ENCODE measurements at places on chromosomes 1 and 21. TPM values are rescaled to one million over a fixed set of nuclear protein-coding genes. Genes with fewer than 3 reads are reported as not detected.

DNA sequence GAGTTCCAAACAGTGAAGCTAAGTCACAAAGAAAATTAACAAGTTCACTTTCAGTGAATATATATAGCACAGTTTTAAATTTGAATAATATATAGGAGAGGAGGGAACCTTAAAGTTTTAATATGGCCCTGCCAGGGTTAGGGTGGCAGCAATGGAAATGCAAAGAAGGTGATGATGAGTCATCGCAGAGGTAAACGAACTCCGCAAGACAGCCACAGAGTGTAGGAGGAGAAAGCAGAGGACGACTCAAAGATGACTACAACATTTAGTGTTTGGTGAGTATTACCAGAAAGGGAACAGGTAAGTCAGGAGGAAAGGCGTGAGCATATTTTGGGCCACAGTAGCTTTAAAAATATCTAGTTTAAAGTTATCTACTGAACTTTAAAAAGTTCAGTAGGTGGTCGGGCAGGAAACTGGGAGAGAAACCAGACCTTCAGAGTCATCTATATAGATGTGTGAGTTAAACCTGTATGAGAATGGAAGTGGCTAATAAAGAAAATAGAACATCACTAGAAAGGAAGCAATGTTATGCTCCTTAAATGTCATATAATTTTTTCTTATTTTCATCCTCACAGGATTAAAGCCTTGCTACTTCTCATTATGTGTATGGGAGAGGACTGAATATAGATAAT, 75.7 kb downstream of the UCHL5 start:
- no peaks in the 10 kb centered on the region for H3K4me1 ChIP-seq
- no peaks in the 10 kb centered on the region for H3K36me3 ChIP-seq
- H3K27ac ChIP-seq, result no peak overlapping the region

GRCh38 chr1:47262787-47263413, 30.9 kb upstream of the TAL1 start:
- no peaks in the 10 kb centered on the region for H3K4me1 ChIP-seq
- no peak overlapping the region for H3K27ac ChIP-seq
- H3K27me3 ChIP-seq, result no peaks in the 10 kb centered on the region
- no peak for DNase-seq
- H3K4me3 ChIP-seq, result no peak overlapping the region

- peak overlapping the region; percentile 91 for H3K27ac ChIP-seq
- H3K27me3 ChIP-seq, result no peaks in the 10 kb centered on the region
- DNase-seq, result no peak
- peaks cover 18% of the 10 kb centered on the region for H3K36me3 ChIP-seq
- H3K4me1 ChIP-seq, result peaks cover 24% of the 10 kb centered on the region
Observed at GRCh38 chr1:114715952-114716303, 643 bp downstream of the NRAS start.

ATAD3C gene
- total RNA-seq, result 0.36 TPM

All from sigmoid colon (tissue), 7 donors.